Stomach (tissue), 19 donors: ENCODE measurements at places on chromosomes 16 and 17.
A peak's percentile ranks its signal among the peaks of the same experiment; 100 is the strongest.

GRCh38 chr17:17538417-17539391 is 42.5 kb upstream of the RASD1 start:
- peak; percentile 78 for DNase-seq

GRCh38 chr16:69712914-69713581 is 13.3 kb downstream of the NQO1 start:
- DNase-seq, result no peak

DNA sequence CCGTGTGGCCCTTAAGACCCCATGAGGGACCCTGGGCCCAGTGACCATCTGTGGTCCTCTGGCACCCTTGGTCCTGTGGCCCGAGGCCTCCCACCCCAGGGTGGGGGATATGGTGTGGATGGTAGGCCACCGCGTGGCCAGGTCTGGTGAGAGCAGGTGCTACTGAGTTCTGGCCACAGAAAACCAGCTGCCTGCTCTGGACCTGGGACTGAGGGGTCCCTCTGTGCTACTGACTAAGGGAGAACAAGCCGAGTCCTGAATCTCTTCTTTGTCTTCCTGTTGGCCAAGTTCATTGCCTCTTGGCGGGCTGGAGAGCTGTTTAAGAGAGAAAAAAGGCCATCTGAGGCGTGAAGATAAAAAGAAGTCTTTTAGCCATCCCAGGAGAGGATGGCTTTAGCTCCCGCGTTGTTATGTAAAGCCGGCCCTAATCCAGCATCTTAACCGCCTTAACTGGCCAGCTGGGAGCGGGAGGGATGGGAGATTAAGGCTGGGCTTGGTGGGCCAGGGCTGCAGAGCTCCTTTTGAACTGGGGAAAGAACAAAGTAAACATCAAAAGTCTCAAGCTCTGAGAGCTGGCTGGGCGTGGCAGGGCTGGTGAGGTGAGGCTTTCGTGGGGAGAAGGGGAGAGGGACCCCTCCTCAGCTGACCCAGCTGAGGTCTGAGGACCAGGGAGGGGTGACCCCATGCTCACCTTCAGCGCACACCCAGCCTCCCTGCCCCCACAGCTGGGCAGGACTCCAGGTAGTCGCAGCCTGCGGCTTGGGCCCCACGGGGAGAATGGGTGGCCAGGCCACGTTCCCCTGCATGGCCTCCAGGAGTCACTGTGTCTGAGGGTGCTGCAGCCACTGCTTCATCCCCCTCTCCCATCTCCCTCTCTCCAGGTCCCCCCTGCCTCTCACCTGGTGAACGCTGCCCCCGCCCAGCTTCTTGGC is 62.4 kb downstream of the NKD1 start:
- peak; percentile 75 for DNase-seq

DNA sequence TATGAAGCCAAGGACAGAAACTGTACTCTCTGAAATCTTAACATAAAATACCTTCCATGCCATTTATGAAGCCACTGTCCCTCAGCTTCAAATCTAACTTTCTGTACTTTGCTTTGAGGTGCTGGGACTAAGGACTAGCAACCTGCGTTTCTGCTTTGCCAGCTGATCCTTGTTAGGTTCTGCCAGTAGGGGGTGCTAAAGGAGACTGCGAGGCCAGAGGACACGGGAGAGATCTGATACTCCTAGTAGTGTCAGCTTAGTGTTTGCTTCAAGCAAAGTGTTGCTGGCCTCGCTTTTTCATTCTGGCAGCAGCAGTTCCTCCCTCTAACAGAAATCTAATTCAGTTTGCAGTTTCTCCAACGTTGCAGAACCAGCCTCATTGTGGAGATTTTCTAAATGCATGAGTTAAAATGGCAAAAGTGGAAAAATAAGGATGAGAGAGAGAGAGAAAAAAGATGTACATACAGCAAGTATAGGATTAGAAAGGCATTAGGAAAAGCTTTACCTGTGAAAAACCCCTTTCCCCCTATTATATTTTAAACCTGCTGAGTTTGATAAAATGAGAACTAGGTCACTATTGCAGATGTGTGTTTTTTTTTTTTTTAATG is 297.5 kb downstream of the CA10 start:
- peak; percentile 71 for DNase-seq

GRCh38 chr17:565521-565920 is 149.1 kb downstream of the VPS53 start:
- DNase-seq, result no peak

DNA sequence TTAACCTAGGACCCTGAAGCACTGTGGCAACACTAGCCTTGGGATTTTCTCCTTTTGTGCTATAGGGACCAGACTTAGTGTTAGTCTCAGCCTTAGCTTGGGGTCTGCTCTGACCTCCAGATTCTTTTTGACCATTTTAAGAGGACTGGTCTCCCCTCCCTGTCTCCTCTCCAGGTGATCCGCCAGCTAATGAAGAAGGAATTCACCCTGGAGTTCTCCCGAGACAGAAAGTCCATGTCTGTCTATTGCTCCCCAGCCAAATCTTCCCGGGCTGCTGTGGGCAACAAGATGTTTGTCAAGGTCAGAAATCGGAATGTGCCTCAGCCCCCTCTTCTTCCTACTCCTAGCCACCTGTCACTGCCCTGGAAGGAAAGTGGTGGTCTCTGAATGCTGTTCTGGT is 19.5 kb downstream of the ATP2A1 start:
- DNase-seq, result no peak

DNA sequence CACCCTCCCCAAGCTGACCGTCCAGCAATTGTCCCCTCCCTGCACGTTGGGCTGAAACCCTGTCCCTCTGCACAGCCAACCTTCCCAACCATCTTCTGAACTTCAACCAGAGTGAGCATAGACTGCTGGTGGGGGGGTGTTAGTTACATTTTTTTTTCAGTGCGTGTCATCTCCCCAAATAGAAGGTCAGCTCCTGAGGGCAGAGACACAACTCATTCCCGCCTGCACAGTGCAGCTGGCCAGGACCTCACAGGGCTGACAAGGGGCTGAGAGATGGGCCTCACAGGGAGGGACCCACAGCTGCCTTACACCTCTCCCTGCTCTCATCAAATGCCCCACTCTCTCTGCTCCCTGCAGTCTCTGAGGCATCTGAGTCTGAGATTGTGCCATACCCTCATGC is 8.4 kb downstream of the SRL start:
- no peak for DNase-seq

DNA sequence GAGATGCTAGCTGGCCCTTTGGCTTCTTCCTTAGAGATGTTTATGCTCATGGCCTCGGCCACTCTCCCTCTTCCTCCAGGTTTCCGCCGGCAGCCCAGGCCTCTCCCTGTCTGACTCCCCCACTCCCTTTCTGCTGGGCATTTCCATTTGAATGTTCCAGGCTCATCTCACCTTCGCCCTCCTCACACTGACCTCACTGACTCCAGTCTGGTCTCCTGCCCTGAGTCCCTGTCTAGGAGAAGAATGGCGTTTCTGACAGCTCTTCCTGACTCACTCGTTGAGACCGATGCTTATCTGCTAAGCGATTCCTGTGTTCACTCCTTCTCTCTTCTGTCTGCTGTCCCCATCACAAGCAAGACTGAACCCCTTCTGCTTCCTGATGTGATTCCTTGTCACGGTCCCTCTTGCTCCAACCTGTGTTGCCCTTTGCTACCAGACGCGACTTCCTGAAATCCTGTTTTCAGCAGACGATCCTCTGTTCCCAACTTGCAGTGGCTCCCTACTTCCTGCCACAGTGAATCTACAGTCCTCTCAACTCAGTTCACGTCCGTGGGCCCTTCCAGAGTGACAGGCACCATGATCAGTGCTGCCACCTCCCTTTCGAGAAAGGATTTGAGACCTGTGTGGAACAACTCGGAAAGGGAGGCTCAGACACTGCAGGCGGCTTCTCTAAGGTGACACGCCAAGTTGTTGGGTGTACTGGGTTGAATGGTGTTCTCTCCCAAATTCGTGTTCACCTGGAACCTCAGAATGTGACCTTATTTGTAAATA is 176.4 kb downstream of the MSI2 start:
- no peak for DNase-seq

DNA sequence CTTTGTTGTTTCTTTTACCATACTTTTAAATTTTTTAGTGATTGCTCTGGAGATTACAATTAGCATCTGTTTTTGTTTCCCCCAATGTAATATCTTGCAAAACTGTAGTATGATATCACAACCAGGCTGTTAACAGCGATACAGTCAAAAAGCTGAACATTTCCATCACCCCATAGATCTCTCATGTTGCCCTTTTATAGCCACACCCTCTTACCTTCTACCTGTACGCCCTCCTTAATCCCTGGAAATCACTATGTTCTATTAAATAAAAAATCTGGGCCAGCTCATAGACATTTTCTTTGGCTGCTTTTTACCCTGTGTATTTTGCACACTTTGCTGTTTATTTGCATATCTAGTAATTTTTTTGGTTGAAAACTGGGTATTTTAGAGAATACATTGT is 67.2 kb upstream of the NACA2 start:
- no peak for DNase-seq

- peak; percentile 37 for DNase-seq
Measured at GRCh38 chr17:40694584-40694983, 9.0 kb downstream of the KRT24 start.

GRCh38 chr17:676060-676700 is 38.5 kb downstream of the VPS53 start:
- peak; percentile 81 for DNase-seq

DNA sequence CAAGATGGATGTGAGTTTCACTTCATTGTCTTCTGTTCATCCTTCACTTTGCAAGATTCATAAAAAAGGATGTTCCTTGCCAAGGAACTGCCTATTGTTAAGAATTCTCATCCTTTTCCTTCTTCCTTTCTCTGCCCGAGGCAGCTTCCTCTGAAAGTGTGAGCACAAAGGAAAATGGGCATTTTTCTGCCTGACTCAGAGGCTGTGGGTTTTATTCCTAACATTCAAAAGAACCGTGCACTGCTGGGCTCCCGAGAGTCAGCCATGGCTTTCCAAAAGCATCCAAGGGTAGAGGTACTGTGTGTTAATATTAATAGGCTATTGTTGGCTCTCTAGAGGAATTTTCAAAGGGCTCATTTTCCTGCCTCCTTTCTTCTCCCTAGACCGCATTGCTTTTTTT is 289.4 kb downstream of the ABCC12 start:
- no peak for DNase-seq

DNA sequence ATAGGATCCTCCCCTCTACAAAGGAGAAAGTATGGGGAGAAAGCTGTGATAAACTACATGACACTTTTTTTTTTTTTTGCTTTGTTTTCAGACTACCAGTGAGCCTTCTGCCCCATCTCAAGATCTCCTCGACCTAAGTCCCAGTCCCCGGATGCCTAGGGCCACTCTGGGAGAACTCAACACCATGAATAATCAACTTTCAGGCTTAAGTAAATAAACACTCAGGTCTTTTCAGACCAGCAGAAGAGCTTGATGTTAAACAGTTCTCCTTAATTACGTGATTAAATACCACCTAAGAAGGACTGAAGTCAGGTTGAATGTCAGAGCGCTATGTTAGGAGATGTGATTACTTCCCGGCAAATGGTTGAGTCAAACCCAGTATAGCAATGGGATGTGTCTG is 31.4 kb downstream of the COX11 start:
- no peak for DNase-seq

GRCh38 chr17:13400491-13400890 is 201.2 kb downstream of the HS3ST3A1 start:
- DNase-seq, result no peak

- DNase-seq, result peak; percentile 69
Measured at GRCh38 chr17:47785538-47786123, 36.0 kb downstream of the OSBPL7 start.

- DNase-seq, result no peak
Measured at GRCh38 chr16:74582970-74583369, 23.9 kb downstream of the GLG1 start.

GRCh38 chr16:12462426-12463280 is 341.0 kb downstream of the CPPED1 start:
- DNase-seq, result peak; percentile 49

DNA sequence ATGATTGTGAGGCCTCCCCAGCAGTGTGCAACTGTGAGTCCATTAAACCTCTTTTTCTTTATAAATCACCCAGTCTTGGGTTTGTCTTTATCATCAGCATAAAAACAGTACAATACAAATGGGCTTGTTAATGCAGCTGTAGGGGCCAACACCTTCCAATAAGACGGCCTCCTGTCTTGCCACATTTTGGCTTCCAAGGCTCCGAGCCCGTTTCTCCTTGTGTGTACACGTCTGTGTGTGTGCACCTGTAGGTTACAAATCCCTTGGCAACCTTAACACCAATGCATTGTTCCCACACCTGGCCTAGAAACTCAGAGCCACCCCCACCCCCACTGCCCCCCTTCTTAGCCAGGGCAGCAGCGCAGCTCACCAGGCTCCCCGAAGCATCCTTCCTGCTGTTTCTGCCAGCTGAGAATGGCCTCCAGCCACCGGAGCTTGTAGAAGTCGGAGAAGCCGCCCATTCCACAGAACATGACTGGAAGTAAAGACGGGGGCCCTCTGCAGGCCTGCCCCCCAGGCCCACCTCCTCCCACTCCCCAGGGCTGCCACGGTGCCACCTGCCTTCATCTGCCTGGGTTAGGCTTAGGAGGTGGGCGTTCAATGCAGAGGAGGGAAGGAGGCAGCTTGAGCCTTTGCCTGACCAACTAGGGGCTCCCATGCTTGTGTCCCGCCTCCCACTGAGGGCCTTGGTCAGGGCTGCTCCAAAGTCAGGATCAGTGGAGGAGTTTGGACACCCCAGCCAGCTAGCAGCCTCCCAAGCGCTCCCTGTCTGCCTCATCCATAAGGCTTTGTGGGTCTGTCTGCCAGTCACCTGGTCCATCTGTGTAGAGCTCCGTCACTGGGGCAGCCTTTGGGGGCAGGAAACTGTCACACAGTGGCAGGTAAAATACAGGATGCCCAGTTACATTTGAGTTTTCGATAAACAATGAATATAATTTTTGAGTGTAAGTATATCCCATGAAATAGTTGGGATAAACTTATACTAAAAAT is 10.6 kb downstream of the C16orf89 start:
- DNase-seq, result no peak

- no peak for DNase-seq
Measured at GRCh38 chr17:10628756-10629155, 28.4 kb downstream of the MYH3 start.

- DNase-seq, result no peak
Measured at GRCh38 chr17:75838410-75838809, 5.8 kb downstream of the UNC13D start.

DNA sequence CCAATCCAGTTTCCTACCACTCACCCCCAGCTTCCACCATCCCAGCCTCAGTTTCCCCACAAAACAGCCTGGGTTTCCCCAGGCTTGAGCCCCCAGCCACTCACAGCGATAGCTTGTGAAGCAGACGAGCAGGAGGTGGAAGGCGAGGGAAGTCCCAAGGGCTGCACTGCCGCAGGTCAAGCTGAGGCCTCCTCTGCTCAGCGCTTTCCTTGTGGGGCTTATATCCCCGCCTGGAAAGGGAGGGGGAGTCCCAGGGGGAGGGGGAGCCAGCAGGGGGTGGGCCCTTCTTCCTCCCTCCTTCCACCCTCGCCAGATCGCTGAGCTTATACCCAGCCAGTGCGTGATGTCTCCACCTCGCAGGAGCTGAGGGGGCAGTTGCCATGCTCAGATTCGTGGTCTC is at the start of gene PYY:
TSS of gene PYY (minus strand) at position 195 of the 400 bp plus-strand sequence. CDS start 457 bp downstream, outside the sequence.
- no peak for DNase-seq

DNA sequence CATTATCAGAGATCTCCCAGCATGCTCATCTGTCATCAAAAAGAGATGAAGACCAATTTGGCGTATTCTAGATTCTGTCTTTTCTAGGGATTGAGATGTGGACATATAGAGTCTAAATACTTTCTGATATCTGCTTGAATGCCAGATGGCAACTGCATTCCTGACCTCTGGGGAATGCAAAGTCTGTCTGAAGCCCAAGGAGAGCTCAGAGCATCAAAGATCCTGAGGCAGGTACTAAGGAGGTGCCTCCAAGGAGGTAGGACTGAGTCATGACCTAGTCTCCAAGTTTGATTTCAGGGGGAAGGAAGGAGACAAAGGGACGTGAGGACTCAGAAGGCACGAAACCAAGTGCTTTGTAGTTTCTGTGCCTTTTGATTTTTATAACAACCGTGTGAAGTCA is 448.4 kb downstream of the HS3ST3B1 start:
- no peak for DNase-seq
